ENCODE measurements at places on chromosomes 4 and X.

GRCh38 chr4:76882630-76883029 is 15.3 kb downstream of the SOWAHB start:
- no peak for DNase-seq

- DNase-seq = no peak
These were observed 88.6 kb downstream of the SLC9A7 start for GRCh38 chrX:46670316-46670715.

GRCh38 chr4:153890761-153891160 is 101.9 kb upstream of the SFRP2 start:
- DNase-seq = no peak

DNA sequence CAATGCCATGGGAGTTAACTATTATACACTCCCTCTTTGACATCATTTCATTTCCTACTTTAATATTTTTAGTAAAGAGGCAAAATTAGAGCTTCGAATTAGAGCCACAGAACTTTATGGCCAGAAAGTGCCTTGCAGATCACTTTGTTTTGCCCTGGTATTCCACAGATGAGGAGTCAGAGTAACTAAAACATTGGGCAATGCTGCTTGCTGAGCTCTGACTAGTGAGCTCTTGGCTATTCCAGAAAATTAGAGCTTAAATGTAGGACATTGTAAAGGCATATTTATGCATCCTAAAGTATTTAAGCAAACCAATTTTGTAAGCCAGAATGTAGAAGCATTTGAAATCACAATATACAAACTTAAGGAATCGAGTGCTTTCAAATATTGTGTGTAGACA is 6.3 kb upstream of the ZNF827 start:
- no peak for DNase-seq

- DNase-seq = no peak
These were observed 82.5 kb upstream of the LCORL start for GRCh38 chr4:18103876-18104605.

GRCh38 chr4:163554870-163555465 is 60.5 kb downstream of the TMA16 start:
- no peak for DNase-seq

GRCh38 chr4:56739066-56739777 is 58.1 kb upstream of the HOPX start:
- no peak for DNase-seq

DNA sequence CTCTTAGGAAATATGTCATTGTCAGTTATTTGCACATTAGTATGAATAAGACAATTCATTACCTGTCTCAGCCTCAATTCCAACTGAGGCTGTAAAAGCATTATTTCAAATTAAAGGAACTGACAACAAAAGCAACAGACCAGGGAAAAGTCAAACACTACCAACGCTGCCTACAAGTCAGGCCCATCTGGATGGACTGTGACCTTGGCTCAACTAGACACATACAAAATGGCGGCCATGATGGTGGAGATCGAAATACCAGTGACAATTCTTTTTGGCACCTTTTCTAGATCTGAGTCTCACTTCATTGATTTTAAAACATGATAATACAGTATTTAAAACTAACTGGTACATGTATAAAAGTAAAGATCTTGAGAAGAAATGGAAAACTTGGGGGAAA is 160.7 kb downstream of the DHX15 start:
- no peak for DNase-seq

DNA sequence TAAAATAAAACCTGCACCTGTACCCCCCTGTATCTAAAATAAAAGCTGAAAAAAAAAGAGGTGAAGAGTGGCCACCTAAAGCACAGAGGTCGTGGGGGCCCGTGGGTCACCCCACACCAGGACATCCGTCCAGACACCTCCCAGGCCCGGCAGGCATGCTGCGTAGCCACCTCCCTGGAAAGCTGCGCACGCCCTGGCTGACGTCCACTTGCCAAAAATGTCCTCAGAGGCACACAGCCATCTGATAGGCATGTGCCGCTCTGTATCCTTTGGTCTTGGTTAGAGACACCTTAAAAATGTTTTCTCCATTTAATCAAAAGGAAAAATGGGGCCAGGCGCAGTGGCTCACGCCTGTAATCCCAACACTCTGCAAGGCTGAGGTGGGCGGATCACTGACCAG is 17.7 kb downstream of the FAM53A start:
- no peak for DNase-seq

DNA sequence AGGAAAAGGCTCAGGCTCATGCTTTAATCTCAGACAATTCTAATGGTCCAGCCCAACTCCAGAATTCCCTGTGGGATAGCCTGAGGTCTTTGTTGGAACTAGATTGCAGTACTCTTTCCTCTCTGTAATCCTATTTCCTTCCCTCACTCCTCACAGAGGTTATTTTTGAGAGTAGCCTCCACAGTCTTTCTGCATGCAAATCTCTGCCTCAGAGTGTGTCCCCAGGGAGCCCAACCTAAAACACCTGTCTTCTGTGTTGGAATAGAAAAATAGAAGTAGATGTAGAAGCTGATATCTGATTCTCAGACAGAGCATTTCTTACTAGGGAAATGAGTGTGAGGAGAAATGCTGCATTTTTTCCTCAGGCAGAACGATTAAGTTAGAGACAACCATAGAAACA is 915.5 kb upstream of the EPHA5 start:
- no peak for DNase-seq

DNA sequence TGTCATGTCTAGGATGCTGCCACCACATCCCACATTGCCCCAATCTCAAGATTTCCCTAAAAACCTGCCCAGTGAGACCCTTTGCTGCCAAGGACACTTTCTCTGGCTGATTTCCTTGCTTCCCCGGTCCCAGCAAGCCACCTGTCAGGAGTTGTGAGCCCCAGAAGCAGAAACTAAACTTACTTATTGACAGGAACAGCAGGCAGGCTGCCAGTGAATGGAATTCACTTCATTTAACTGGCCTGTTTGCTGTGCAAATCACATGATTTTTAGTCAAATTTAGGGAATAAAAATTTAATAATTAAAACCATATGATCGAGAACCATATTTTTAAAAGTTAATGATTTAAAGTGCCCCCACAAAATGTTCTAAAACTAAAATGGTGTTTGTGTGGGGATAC is 48.5 kb downstream of the MAMLD1 start:
- DNase-seq = no peak

GRCh38 chrX:261167-261918 is 19.8 kb upstream of the PLCXD1 start:
- no peak for DNase-seq

DNA sequence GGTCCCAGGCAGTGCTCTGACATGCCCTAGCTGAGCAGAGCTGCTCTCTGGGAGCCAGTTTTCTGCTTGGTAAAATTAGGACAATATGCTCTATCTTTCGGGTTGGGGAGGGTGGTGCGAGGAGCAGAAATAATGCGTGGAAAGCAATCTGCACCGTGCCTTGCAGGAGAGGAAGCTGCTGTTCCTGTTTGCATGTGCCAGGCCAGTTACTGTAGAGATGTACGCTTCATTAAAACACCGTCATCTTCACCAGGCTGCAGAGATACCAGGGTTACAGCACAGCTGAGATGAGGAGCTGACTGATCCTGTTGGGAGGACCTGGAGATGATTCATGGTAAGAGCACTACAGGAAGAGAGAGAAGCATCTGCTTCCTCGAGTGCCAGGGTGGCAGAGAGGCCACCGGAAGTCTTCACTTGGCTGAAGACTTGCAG is 29.5 kb upstream of the IRF2 start:
- DNase-seq = no peak

- DNase-seq = no peak
These were observed 340 bp downstream of the HNRNPD start for GRCh38 chr4:82373486-82373815.

DNA sequence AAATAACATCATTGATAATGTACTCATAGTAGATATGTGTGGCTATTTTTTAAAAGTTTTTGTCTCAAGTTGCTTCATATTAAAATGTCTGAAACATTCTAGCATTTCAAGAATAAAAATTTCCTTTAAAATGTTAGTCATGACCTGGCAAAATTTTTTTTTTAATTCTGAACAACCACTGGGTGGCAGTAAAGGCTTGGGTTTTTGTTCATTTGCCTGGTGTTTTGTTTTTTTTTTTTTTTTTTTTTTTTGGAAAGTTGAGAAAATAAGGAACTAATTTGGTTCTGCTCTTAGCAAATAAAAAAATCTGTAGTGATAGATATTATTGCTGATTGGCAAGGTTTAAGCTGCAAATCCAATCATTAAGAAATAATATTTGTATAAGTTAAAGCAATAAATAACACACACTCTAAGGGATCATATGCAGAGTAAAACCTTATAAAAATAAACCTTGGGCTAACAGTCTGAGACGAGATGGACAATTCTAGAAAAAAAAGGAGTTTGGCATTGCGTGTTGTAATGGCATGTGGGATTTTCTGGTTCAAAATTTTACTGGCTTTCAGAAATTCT is 81.4 kb downstream of the CEP44 start:
- DNase-seq = no peak

Measured in posterior cingulate gyrus (tissue), 11 donors.